ENCODE measurements at places on chromosomes 1 and 21.

DNA sequence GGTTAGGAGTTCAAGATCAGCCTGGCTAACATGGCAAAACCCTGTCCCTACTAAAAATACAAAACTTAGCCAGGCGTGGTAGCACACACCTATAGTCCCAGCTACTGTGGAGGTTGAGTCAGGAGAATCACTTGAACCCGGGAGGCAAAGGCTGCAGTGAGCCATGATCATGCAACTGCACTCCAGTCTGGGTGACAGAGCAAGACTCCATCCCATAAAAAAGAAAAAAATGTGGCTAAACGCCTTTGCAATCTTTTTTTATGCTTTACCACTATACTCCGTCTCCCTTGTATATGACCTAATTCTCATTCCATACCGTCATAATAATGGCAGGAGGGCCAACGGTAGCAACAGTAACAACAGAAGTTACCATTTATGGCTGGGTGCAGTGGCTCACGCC, 109.5 kb downstream of the ASH1L start:
- no peak for DNase-seq

DNA sequence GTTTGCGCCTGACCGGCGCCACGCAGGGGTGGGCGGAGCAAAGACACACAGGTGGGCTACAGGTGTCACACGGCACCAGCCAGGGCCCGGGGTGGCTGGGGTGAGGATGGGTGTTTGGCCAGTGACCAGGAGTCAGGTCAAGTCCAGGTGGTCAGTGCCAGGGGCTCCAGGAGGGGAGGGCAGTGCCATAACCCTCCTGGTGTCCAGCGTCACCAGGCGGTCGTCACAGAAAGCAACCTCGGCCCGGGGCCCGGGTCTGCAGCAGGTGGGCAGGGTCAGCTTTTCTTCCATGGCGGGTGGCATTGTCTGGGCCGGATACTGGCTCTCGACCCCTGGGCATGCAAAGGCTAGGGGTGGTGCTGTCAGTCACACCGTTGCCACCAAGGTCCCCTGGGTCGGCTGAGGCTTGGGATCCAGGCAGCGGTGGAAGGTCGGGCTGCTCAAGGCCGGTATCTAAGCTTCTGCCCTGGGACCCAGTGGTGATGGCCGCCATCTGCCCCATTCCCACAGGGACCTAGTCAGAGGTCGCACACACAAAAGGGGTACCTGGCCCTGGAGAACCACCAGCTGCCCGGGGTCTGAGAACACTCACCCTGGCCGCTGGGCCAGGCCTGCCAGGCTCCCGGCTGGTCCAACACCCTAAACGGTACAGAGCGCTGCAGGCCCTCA, 1.8 kb downstream of the FNDC10 start:
- no peak for DNase-seq

DNA sequence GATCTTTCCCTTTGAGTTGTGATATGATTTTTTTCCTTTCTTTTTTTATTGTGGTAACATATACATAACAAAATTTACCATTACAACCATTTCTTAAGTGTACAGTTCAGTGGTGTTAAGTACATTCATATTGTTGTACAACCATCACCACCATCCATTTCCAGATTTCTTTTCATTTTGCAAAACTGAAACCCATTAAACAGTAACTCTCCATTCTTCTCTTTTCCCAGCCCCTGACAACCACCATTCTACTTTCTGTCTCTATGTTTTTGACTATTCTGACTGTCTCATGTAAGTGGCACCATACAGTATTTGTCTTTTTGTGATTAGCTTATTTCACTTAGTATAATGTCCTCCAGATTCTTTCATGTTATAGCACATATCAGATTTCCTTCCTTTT, 30.3 kb downstream of the CEP350 start:
- DNase-seq, result no peak

DNA sequence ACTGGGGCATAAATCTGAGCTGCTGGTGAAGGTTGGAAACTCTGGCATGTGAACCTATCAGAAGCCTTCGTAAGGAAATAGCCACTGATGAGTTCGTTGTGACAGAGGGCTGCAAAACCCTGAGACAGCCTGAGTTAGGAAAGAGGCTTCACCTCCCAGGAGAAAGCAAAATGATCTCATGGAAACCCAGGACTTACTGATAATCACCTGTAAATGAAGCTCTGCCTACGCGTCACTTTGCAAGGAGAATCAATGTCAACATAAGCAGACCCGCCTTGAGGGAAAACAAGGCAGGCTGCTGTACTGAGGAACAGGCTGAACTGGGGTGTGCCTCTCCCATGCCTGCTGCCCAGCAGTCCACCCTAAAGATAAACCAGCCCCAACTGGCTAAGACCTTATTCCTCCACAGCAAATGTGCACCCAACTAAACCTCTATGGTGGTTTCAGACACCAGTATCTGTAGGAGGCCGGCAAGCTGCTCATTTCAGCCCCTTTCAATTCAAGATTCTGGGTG, 46.8 kb upstream of the SLC44A3 start:
- DNase-seq, result no peak

- no peak for DNase-seq
Measured at GRCh38 chr1:58287894-58288623, 258.5 kb downstream of the OMA1 start.

DNA sequence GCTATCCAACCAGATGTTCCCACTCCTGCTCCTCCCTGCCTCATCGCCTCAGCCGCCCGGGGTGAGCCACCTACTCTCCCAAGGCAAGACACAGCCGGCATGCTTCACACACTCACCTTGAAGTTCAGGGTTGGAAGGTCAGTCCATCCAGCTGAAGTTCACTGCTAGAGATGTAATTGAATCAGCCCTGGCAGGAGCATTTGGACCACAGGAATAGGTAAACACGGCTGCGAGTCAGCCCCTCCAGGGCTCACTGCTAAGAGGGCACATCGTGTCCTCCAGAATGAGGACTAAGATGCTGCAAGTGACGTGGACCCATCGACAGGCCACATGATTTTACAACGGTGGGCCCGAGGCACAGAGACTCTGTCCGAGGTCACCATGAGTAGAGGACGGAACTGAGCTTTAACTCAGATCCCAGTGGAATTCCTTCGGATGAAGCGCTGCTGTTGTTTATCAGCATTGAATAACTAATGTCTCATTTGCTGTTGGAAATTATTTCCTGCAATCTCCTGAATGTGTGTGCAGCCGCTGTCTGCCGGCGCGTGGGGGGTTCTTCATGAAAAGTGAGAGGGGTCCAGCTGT, 41.9 kb downstream of the RSPH1 start:
- DNase-seq, result no peak

GRCh38 chr1:247574664-247575063, 13.5 kb upstream of the OR2G2 start:
- no peak for DNase-seq

DNA sequence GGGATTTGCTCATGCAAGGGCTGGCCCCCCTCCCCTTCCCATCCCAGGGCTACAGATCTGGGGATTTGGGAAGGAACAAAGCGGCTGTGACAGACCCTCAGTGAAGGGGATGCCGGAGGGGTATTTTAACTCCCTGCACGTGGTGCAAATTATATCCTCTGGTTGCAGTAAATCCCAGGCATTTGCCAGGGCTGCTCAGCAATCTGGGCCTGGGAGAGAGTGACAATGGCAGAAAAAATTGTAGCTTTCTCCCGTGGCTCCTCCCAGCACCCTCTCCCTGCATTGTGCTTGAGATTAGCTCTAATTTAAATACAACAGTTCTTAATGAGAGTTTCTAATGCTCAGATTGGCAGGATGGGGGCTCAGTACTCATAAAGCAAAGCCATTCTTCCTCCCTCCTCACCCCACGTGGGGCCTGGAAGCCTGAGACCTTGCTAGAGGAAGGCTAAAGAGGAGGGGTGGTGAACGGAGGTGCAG, 129.9 kb upstream of the CD34 start:
- no peak for DNase-seq

DNA sequence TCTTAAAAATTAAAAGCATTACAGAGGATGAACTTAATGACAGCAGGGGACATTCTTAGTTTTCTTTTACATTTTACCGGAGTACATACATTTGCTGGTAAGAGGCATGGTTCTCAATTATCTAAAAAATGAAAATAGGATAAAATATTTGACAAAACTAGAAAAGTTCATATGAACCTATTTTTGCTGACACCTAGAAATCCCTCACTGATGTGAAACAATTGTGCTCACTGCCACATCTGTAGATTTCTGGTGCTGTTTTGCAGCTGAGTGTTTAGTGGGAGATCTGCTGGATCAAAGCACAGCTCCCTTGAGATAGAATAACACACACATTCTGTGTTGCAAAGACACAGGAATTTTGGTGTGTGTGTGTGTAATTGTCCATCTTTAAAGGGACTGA, 392.9 kb upstream of the B3GALT2 start:
- DNase-seq, result no peak

DNA sequence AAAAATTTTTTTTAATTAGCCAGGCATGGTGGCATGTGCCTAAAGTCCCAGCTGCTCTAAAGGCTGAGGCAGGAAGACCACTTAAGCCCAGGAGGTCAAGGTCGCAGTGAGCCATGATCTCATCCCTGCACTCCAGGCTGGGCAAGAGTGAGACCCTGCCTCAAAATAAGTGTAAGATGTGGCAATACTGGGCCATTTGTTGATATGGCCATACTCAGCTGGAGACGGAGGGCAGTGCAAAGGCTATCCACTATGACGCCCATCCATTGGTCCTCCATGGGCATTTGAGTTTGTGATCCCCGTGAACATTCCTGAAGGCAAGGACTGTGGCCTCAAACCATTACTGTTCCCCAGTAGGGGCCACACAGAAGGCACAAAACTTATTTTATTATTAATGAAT, 1.5 kb downstream of the CASP9 start:
- DNase-seq, result no peak

GRCh38 chr1:154777154-154777553, 92.9 kb downstream of the KCNN3 start:
- DNase-seq, result no peak

- DNase-seq, result peak; percentile 82
Measured at GRCh38 chr1:24754229-24754628, 9.0 kb downstream of the CLIC4 start.

DNA sequence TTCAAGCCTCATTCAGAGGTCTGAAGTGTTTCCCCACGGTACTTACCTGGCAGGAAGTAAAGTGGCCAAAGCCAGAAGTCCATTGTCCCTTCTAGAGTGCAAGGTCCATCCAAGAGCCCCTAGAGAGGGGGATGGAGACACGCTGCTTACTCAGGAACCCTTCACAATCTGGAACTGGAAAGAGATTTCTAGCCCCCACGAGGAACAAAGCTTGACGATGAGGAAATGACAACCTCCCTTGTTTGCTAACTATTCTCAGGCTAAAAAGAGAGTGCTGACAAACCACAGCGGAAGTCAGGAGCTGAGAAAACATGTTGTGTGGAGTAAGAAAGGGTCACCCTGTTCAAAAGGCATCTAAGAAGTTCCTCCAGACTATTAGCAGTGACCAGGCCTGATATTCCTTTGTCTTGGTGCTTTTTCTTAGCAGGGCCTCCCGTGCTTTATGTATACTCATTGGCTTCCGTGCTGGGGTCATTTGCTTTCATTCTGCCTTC, at the start of gene FCMR:
Gene FCMR (minus strand): TSS at position 170 of the 494 bp plus-strand sequence. CDS start 87 bp downstream, at position 83.
- no peak for DNase-seq

- DNase-seq, result peak; percentile 62
Measured at GRCh38 chr1:27542463-27543273, 52.7 kb upstream of the WASF2 start.

- peak; percentile 51 for DNase-seq
Measured at GRCh38 chr1:45974541-45975269, 157.7 kb downstream of the PIK3R3 start.

GRCh38 chr1:98821379-98821778, 159.9 kb downstream of the SNX7 start:
- DNase-seq, result no peak

- DNase-seq, result peak; percentile 96
Measured at GRCh38 chr1:30816211-30817076, 58.9 kb upstream of the LAPTM5 start.

GRCh38 chr1:217026531-217026930, 303.3 kb upstream of the ESRRG start:
- DNase-seq, result peak; percentile 1

GRCh38 chr21:40736145-40736544, 110.8 kb downstream of the DSCAM start:
- no peak for DNase-seq

DNA sequence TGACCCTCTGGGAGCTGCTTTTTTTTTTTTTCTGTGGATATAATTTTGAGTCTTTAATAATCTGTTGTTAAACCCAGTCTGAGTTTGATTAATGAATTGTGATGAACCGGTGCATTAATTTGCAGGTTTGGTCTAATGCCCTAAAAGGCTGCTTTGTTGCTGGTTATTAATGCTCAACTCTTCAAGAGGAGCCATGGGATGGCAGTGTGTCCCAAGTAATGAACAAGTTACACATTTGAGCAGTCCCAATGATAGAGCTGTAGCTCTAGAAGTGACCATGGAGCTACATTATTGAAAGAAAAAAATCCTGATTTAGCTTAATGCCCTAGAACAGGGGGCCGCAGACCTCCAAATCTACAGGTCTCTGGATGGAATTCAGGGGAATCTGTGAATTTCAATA, 53.1 kb downstream of the RWDD3 start:
- no peak for DNase-seq

DNA sequence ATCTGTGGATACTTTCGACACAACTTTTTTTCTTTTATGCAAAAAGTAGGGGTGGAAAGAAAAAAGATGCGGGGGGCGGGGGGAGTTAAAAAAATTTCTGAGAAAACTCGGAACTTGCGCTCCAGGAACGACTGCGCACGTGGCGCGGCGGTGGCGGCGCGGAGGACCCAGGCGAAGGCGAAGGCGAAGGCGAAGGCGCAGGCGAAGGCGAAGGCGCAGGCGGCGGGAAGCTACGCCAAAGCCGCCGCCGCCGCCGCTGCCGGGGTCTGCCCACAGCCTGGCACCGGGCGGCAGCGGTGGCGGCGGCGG, 208 bp upstream of the BARHL2 start:
- DNase-seq, result no peak

- no peak for DNase-seq
Measured at GRCh38 chr1:205536759-205537361, 32.4 kb downstream of the CDK18 start.

- no peak for DNase-seq
Measured at GRCh38 chr1:205510308-205510950, 6.0 kb downstream of the CDK18 start.

GRCh38 chr1:158932171-158932570, 819 bp downstream of the PYHIN1 start:
- no peak for DNase-seq
